ENCODE measurements at places on chromosomes 13 and 19.

- DNase-seq, result no peak
Observed at GRCh38 chr13:90068658-90069057, 1278.8 kb upstream of the MIR17HG start.

- no peak for DNase-seq
Observed at GRCh38 chr13:34246511-34246910, 428.6 kb downstream of the RFC3 start.

- no peak for DNase-seq
Observed at GRCh38 chr13:113770937-113771336, 11.9 kb downstream of the TMEM255B start.

- DNase-seq, result no peak
Observed at GRCh38 chr19:52188822-52189734, 774 bp upstream of the PPP2R1A start.

DNA sequence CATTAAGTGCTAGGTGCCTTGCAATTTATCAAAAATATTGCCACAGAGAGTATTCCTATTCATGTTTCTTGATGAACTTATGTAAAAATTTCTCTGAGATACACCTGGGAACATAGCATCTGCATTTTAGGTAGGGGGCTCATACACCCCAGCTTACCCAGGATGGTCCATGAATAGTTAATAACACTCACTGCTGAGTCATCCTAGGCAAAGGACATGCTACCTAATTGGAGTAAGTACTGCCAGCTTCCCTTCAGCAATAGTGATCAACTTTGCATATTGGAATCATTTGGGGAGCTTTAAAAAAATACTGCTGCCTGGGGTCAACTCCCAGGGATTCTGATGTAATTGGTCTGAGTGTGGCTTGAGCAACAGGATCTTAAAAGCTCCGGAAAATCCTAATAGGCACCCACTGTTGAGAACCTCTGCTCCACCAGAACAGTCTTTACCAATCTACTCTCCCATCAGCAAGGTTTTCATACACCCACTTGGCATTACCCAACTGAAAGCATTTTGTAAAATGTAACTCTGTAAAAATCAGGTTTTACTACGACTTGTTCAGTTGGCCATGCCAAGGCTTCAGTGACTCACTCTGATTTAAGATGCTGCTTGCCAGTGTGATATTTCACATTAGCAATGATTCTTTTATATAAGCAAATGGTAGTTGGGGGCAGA lies 67.2 kb upstream of the FNDC3A start:
- DNase-seq, result no peak

DNA sequence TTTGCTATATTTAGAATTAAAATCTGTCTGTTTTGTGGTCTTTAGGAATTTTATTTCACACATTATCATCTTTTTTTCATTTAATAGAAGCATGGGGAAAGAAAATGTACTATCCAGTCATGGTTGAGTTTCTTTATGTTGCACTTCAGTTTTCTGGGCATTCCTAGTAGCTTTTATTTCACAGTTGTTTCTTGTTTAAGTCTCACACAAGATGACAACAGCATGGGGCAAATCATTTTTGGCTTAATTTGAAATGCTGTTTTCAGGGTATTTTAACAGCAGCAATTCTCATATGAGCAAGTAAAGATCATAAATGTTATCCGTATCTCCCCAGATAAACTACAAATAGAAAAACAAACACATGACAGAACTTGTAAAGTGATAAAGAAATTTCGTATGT lies 1600.2 kb downstream of the PCDH9 start:
- DNase-seq, result no peak

DNA sequence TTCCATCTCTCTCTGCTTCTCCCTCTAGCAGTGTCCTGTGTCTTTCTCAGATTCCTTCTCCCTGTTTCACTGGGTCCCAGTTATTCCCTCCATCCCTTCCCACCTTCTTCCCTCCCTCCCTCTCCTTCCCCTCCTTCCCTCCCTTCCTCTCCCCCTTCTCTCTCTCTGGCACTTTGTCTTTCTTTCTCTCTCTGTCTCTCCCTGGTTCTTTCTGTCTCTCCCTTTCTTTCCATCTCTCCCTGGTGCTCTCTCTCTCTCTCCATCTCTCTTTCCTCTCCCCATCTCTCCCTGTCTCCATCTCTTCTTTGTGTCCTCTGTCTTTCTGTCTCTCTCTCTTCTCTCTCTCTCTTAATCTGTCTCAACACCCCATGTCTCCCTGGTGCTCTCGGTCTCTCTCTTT lies 31.7 kb upstream of the CYP2B6 start:
- no peak for DNase-seq

DNA sequence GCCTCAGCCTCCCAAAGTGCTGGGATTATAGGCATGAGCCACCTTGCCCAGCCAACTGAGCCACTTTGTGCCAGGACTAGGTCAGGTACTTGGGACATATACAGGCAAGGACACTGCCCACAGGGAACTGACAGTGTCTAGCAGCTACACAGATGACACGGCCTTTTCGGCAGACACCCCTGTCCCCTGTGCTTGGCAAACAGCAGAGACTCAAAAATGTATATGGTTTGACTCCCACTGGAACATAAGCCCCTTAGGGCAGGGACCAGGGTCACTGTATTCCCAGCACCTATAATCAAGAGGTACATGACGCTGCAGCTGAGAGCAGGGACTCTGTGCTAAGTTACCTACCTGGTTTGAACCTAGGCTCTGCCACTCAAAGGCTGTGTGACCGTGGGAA lies 16.8 kb downstream of the ABCC4 start:
- DNase-seq, result no peak

DNA sequence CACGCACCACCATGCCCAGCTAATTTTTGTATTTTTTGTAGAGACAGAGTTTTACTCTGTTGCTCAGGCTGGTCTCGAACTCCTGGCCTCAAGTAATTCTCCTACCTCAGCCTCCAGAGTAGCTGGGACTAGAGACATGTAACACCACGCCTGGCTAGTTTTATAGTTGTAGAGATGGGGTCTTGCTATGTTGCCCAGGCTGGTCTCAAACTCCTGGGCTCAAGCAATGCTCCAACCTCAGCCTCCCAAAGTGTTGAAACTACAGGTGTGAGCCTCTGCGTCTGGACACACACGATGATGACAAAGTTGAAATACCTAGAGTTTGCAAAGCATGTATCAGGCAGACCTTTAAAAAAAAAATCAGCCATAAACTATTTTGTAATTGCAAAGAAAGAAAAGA lies 4.6 kb upstream of the PTOV1 start:
- no peak for DNase-seq

DNA sequence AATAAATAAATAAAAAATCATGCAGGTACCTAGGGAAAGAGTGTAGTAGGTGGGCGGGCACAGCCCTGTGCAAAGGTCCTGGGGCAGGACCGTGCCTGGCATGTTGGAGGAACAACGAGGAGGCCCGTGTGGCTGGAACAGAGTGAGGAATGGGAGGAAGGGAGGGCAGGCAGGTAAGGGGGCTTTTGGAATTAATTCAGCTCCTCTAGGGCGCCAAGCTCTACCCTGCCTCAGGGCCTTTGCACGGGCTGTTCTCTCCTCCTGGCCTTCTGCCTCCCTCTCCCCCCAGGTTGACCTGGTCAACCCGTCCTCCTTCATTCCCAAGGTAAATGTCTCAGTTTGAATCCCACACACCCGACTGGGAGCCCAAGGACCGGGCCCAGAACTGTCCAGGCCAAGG lies 31.1 kb upstream of the SEMA6B start:
- DNase-seq, result no peak
